ENCODE measurements at places on chromosomes 1 and 21.

DNA sequence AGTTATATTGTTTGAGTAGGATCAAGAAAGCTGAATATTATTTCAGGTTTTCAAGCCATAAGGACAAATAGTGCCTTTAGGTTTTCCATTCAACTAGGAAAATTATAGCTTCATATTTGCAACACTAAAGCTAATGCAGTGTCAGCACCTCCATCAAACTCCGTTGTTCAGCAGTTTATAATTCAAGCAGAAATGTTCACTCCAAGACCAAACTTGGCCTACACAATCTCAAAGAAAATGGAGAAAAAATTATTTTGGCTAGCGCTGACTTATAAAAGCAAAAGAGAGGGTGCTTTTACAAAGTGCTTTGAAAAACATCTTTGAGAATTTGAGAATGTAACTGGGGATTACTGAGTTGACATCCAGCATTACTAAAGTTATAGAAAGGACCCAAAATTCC, 1.4 kb downstream of the SPAG17 start:
- no peak for DNase-seq

DNA sequence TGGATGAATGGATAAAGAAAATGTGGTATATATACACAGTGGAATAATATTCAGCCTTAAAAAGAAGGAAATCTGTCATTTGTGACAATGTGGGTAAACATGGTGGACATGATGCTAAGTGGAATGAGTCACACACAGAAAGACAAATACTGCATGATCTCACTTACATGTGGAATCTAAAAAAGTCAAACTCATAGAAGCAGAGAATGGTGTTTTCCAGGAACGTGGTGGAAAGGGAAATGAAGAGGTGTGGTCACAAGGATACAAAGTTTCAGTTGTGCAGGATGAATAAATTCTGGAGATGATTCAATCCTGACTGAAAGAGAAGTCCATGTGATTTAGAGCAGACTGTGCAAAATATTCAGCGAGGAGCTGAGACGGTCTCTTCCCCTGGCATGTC, 56.6 kb downstream of the RYR2 start:
- no peak for DNase-seq

- no peak for DNase-seq
These were observed 89.8 kb downstream of the ABCA4 start for GRCh38 chr1:94031154-94031553.

DNA sequence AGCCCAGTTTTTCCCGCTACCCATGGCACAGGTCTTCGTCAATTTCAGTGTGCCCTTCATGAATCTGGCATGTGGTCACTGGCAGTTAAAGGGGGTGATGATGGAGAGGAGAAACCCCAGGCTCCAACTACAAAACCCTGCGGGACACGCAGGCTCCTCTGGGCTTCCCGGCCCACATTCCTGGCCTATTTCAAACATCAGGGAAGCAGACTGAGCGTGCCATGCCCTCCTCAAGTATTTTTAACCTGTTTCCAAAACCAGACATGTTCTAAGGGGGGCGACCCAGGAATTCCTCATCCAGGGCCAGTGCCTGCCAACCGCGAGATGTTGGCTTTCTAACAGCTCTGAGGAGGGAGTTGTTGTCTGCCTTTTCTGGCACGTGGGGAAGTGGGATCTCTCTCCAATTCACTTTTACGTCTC, 85.1 kb downstream of the CAPZB start:
- DNase-seq, result no peak

GRCh38 chr1:26409191-26409807, 1.3 kb upstream of the LIN28A start:
- DNase-seq, result no peak

DNA sequence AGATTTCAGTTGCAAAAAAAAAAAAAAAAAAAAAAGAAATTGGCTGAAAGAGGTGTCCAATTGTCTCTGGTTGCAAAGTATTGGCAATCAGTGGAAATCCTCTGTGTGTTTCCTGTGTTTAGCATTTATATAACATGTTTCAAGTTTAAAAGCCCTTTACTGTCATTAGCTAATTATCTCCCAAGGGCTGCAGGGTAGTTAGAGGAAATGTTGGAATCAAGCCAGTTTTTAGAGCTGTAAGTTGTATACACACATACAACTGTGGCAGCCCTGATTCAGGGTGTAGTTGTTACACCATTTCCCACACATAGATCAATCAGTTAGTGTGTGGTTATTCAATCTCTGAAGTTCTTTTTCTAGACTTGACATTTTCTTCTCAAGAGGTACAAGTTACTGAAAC, 8.9 kb upstream of the ZNF326 start:
- DNase-seq, result no peak

GRCh38 chr1:167623951-167624350, 6.1 kb upstream of the RCSD1 start:
- no peak for DNase-seq

DNA sequence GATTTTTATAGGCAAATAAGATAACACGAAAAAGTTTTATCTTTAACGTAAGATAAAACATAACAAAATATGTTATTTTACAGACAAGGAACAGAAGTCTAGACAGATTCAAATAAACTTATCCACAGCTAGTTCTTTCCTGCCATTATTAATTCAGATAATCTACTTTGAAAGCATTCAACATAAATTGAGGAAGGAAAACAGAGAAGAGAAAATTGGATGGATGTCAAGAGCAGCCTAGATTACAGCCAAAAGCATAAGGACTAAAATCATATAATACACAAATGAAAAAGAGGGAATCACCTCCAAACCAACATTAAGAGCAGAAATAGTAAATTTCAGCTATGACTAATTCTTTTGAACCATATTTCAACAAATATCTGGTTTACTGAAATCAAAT, 15.5 kb downstream of the TRIM33 start:
- DNase-seq, result no peak

DNA sequence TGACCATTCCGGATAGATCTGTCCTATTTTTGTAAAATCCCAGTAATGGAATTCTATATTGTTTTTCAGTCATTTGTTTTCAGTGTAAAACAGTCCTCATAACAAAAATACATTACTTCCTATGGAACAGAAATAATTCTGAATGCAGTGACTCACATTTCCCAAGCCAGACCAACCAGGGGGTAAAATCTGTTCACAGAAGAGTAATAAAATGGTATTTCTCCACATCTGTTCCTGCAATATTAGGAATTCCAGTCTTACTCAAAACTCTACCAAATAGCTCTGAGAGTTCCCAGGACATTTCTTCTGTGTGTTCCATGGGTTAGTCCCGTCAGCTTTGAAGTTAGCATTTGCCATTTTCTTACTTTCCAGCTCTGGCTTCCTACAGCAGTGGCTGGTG, 2.6 kb upstream of the DDR2 start:
- DNase-seq, result no peak

GRCh38 chr1:1132042-1132950, 16.4 kb upstream of the C1orf159 start:
- no peak for DNase-seq

DNA sequence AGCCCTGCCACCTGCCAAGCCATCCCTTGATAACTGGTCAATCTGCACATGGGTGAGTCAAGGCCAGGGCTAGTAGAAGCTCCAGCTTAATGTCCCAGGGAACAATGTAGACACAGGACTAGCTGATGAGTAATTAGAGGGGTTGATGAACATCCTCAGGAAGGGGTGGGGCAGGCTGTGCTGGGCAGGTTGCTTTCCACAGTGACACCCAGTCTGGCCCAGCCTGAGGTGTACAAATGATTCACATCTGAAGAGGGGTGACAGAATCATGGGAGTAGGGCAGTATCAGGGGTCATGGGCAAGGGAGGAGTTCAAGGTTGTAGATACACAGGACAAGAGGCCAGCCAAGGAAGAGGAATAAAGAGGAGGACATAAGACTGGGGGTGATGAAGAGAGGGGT, 4.3 kb downstream of the LPAR3 start:
- no peak for DNase-seq

GRCh38 chr1:22889213-22889827, 83.3 kb downstream of the LACTBL1 start:
- DNase-seq, result no peak

DNA sequence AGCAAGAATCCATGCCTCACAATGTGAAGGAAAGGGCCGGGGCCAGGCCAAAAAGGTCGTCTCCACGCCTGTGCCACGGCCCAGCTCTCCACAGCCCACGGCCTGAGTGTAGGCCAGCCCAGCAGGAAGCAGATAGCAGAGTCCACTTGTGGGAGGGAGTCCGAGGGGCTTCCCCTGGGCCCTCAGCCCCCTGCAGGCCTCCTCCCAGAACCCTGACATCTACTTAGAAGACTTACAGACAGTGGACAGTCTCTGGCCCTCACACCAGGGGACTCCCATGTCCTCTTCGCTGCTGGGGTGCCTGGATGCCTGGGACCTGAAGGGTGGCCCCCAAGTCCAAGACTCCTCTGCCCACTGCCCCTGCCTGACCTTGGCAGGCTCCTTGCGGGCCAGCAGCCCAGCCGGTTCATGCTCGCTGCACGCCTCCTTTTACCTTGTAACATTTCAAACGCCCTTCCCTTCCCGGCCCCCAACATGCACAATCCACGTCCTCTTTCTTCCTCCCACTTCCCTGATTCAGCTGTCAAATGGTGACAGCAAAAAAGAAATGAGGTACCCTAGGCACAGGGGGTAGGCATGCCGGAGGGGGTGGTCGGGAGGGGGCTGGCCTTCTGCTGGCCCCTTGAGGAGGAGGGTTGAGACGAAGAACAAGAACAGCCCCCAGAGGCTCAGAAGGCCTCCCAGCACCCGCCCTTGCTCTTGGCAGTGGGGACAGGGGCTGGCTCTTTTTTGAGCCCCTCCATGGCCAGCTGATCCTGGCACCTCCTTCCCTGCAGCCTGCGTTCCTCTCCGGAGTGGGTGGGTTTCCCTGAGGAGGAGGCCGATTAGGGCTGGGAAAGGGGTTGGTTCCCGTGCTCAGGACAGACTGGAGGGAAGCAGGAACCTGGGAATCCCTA, 997 bp upstream of the PTPN7 start:
- no peak for DNase-seq

DNA sequence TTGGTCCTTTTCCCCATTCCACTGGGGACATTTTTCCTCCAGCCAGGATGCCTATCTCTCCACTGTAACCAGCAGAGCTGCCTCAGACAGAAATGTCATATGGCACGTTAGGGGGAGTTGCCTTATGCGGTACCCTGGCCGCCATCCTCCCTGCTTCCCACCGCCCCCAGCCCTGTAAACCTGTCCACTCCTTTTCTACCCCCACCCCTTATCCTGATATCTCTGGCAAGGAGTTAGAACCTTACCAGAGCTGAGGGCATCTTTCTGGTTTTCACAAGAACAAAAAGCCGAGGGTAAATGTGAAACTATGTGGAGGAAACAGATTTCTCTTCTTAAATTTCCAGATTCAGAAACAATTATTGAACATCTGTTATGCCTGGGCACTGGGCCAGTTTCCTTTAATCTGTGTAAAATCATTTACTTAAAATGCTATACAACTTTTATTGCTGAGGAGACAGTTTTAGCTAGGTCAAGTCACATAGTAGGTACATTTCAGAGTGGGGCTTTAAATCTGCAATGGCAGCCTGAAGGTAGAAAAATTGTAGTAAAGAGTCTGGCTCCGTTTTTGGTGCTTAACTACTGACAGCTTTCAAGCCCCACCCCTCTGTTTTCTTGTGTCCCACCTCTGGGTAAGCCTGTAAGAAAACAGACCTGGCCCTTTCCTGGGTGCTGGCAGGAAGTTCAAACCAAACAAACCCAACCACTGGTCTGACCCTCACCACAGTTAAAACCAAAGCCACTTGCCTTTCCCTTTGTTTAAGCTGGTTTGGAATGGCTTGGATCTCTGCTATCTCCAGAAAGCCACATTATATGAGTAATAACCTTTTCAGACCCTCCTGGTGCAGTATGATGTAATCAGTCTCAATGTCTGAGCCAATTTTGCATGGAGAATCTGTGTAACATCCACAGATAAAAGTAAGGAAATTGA, 319.0 kb downstream of the HHAT start:
- DNase-seq, result no peak

GRCh38 chr1:53359934-53360276, 32.0 kb upstream of the LRP8 start:
- DNase-seq, result no peak

Measured in activated T-cell treated with anti-CD3 and anti-CD28 coated beads for 24 hours (primary cell).